Stimulated activated CD8-positive, alpha-beta memory T cell treated with anti-CD3 and anti-CD28 coated beads, Interleukin-7, amount 100 ng/mL, for 1 hour (primary cell): ENCODE measurements at places on chromosomes 12 and 14.

DNA sequence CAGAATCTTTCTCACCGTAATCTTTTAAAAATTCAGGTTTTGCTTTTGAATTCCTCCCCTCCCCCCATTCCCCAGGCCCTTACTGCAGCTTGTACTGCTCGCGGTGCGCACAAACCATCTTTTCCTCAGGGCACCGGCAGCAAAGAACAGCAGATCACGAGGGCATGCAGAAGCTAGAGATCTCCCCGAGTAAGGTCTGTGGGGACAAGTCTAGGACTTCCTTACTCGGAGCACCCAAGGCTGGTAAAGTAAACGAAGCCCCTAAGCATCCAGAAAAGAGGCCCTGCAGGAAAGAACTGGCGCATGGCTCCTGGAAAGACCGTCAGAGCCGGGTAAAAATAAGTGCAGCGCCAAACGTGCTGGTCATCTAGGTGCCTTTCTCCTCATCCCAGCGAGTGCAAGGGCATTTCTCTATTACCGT lies 727 bp downstream of the LDHB start:
- DNase-seq = no peak

DNA sequence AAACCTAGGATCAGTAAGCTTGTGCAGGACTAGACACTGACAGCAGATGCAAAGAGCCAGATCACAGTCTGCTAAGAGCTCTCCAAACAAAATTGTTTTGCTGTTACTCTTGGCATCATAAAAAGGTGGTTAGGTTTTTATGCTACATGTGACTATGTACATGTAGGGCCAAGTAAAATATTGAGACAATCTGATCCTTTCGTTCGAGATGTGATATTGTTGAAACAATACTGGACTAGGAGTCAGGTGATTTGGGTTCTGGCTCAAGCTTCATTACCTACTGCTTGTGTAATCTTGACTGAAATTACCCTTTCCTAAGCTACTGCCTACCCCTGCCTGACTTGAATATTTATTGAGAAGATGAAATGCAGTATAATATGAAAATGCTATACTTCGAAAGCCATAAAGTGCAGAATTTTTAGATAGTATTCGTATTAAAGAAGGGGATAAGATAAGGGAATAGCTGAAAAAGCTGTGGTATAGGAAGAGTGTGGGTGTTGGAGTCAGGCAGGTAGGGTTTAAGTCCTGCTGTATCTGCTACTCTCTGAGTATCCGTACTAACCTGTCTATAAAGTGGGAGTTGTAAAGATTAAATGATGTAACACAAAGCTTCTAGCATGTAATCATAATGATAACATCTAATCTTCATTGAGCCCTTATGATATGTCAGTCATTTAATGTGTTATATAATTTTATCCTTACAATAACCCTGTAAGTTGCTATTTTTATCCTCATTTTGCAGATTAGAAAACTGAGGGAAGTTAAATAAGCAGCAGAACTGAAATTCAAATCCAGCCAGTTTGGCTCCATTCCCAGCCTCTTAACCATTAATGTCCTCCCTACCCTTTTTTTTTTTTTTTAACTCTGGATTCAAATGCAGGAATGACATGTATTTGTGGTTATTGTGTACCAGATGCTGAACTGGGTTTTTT lies 38.6 kb upstream of the ATF1 start:
- no peak for DNase-seq

GRCh38 chr12:103908877-103909276 lies 21.3 kb upstream of the HSP90B1 start:
- DNase-seq = no peak

DNA sequence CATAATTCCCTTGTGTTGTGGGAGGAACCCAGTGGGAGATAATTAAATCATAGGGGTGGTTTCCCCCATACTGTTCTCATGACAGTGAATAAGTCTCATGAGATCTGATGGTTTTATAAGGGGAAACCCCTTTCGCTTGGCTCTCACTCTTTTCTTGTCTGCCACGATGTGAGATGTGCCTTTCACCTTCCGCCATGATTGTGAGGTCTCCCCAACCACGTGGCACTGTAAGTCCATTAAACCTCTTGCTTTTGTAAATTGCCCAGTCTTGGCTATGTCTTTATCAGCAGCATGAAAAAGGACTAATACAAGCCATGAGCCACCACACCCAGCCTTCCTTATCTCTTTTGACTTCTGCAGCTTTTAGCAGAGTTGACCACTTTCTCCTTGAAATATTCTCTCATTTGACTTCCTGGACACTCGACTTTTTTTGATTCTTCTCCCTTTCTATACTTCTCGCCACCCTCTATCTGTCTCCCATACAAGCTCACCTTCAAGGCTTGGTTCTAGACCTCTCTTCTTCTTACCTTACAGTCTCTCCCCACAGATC lies 2.3 kb downstream of the MTERF2 start:
- no peak for DNase-seq

DNA sequence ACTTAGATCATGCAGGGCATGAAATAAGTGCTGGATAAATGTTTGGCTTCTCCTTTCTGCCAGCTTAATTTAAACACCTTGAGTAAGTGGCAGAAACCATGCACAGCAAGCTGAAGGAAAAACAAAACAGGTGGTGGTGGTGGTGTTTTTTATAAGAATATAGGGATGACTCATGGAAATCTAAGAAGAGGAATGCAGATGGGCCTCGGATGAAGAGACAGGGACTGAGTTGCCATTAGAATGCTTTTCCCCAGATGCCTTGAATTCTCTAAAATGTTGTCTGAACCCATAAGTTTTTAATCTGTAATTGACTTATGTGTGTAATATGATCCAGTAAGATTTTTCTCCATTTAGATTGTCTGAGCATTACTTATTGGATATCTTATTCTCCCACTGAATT lies 93.1 kb upstream of the ZDHHC17 start:
- no peak for DNase-seq

GRCh38 chr12:749751-750270 lies 2.6 kb upstream of the WNK1 start:
- no peak for DNase-seq

DNA sequence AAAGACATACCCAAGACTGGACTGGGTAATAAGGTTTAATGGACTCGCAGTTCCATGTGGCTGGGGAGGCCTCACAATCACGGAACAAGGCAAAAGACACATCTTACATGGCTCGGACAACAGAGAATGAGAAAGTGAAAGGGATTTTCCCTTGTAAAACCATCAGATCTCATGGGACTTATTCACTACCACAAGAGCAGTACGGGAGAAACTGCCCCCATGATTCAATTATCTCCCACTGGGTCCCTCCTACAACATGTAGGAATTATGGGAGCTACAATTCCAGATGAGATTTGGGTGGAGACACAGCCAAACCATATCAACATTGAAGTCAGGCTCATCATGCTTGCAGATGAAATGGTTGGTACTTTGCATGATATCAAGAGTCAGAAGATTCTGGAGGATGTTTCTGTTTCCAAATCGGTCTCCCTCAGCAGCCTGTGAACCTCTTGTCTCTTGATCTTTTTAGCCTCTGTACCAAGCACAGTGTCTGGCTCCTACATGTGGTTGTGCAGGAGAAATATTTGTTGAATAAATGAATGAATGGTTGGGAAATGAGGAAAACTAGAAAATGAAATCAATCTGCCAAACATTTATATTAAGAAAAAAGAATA lies 98.6 kb downstream of the VRK1 start:
- no peak for DNase-seq

DNA sequence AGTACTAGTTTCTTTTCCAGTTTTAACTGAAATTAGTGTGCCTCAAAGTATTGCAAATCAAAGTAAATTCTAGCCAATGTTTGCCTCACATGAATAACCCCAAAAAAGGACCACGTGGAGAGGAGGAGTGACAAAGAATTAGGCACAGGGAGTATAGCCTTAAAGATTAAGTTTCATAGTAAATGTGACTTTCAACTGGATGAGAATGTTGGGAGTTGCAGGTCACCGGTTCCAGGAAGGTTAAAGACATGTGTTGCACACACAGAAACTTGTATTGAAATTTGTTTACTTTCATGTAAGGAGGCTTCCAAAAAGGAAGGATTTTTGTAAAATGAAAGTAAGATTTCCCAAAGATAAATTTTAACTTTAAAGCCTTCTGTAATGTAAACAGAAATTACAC lies 89.1 kb upstream of the CCDC198 start:
- no peak for DNase-seq

GRCh38 chr14:84622357-84622756 lies 907.6 kb upstream of the FLRT2 start:
- no peak for DNase-seq

GRCh38 chr12:93137656-93138612 lies 208.8 kb upstream of the EEA1 start:
- DNase-seq = no peak

- no peak for DNase-seq
These were observed 52.4 kb upstream of the EIF5 start for GRCh38 chr14:103281496-103282231.

GRCh38 chr14:86707071-86707470 lies 1177.1 kb downstream of the FLRT2 start:
- no peak for DNase-seq

DNA sequence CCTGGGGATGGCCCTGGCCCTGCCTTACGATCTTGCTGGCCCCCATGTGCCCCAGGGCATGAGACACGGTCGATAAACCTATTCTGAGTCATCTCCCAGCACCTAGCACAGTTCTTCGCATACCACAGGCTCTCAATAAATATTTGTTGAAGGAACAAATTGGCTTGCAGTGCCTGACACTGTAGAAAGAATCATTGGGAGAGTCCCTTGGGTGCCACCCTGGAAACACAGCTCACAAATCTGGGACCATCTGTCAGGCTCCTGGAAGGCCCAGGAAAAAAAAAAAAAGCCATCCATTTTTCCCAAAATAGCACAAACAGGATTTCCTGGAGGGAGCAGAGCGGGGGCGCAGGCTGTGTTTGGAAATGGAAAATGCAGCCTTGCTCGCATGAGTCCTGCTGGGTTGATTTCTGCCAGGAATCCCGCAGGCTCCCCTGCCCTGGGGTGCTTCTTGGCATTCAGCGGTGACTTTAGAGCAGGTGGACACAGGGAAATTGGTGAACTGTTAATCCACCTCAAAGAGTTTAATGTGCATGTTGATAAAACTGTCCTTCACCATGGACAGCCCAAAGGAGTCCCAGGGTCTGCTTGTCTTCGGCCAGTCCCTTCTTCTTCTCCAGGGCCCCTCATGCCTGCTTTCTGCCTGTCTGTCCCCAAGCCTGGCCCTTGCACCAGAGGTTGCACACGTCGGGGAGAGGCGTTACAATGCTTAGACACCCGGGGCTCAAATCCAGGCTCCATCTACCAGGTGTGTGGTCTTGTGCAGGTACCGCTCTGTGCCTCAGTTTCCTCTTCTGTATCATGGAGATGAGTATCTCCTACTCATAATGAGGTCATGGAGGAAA lies 106.1 kb upstream of the RFLNA start:
- no peak for DNase-seq

- DNase-seq = no peak
These were observed 34.1 kb downstream of the CCDC85C start for GRCh38 chr14:99569725-99570543.

- no peak for DNase-seq
These were observed 8.4 kb downstream of the DEGS2 start for GRCh38 chr14:100150932-100151587.

DNA sequence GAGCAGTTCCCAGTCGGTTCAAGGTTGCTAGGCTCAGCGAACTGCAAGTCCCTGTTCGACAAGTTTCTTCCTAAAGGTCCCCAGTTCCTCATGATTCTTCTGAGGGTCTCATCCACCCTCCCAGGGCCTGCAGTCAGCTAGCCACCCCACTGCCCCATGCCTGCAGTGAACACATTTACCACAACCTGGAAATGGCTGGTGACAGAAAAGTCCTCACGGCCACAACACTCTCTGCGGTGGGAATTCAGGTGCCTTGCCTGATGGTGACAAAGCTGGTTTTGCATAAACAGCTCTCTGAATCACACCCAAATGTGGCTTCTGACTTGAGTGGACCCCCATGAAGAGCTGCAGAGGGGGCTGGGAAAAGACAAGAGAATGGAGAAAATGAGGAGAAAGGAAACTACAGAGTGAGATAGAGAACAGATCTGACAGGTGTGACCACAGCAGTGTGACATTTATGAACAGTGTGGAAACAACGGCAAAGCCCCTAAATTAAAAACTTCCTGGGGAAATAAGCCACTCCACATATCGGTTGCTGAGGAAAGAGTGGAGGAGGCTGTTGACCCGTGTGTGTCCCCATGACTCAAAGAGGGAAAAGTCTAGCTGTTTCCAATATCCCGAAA lies 1.3 kb upstream of the CD27 start:
- no peak for DNase-seq

GRCh38 chr12:120799243-120800045 lies 73.8 kb downstream of the ACADS start:
- no peak for DNase-seq

DNA sequence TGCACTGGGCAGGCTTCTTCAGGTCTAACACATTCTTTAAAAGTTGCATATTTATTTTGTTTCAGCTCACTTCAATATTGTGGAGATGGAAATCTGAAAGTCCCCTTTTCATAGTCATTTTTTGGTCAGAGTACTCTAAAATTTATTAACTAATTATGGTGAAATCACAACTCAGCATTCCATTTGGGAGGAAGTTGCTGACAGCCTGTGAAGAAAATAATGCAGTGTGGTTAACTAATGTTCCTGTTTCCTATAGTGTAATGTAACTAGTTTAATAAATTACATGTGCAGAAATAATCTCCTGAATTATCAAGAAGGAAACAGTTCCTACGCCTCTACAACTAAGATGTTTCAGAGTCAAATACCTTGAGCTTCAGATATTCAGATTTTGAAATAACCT lies 17.1 kb downstream of the LRFN5 start:
- DNase-seq = no peak

GRCh38 chr14:102283631-102284129 lies 21.3 kb downstream of the MOK start:
- DNase-seq = no peak

DNA sequence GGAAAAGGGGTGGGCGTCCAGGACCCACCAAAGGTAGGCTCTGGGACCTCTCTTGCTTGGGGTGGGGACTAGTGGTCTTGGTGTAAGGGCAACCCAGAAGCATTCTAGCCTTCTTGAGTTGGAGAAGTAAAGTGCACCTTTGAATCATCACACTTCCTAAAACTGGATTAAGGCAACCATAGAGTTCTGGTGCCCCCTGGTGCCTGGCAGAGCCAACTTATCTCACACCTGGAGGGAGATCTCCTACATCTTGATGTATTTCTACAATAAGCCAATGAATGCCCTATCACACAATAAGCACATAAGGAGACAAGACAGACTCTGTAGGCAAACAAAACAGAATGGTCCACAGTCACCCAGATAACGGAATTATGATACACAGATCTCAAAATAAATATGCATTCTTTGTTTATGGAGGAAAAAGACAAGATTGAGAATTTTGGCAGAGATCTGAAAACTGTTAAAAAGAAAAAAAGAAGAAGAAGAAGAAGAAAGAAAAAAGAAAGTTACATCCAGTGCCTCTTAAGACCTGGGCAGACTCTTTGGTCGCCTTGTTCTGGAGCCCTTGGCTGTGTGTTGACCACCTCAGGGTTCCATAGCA lies 95.9 kb upstream of the PPP2R5C start:
- DNase-seq = no peak

GRCh38 chr14:20478894-20479293 lies 9.7 kb downstream of the PNP start:
- DNase-seq = no peak
